ENCODE measurements at places on chromosomes 7 and 10. TPM values are rescaled to one million over a fixed set of nuclear protein-coding genes. Genes with fewer than 3 reads are reported as not detected.

DNA sequence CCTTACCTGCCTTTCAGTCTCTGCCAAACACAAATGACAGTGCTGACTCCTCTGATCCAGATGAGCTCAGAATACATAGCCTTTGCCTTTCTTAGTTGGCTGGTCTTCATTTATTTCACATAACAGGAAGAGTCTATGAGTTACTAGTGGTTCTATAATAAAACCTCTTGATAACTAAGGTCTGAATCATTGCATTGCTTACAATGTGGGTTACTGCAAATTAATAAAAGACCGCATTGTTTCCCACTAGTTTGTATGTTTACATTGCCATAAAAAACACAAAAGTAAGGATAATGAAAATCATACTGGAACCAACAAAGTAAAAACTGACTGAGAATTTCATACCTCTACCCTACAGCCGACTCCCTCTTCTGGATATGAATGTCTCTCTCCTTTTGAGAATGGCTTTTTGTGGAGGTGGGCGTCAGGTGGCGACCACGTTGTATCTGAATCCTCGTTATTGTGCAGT is 62.0 kb upstream of the AKR1E2 start:
- H3K36me3 ChIP-seq: no peaks in the 10 kb centered on the region
- DNase-seq: no peak
- no peak overlapping the region for H3K27ac ChIP-seq
- H3K27me3 ChIP-seq: no peaks in the 10 kb centered on the region

GRCh38 chr10:77417806-77418640 is 219.6 kb downstream of the KCNMA1 start:
- no peaks in the 10 kb centered on the region for H3K36me3 ChIP-seq
- no peaks in the 10 kb centered on the region for H3K4me1 ChIP-seq
- H3K27me3 ChIP-seq: no peaks in the 10 kb centered on the region
- DNase-seq: no peak

The ITPRID1 gene
- 0.45 TPM for total RNA-seq

GRCh38 chr10:100934084-100934659 is 21.4 kb downstream of the SLF2 start:
- no peak overlapping the region for H3K27ac ChIP-seq
- no peaks in the 10 kb centered on the region for H3K4me1 ChIP-seq
- H3K36me3 ChIP-seq: peaks cover 45% of the 10 kb centered on the region
- no peaks in the 10 kb centered on the region for H3K27me3 ChIP-seq

DNA sequence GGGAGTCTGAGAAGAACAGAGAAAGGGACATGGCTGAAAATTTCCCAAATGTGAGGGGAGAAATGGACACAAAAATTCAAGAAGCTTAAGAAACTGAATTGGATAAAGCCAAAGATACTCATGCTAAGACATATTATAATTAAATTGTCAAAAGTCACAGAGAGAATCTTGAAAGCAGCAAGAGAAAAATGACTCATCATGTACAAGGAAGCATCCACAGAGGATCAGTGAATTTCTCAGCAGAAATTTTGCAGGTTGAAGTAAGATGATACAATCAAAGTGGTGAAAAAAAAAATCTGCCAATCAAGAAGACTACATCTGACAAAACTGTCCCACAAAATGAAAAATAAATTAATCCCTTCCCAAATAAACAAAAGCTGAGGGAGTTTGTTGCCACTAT is 56.8 kb downstream of the MPP7 start:
- H3K36me3 ChIP-seq: no peaks in the 10 kb centered on the region
- no peaks in the 10 kb centered on the region for H3K27me3 ChIP-seq
- H3K4me3 ChIP-seq: no peak overlapping the region
- no peak overlapping the region for H3K27ac ChIP-seq

- no peak overlapping the region for H3K4me3 ChIP-seq
- peaks cover 8% of the 10 kb centered on the region for H3K4me1 ChIP-seq
- no peaks in the 10 kb centered on the region for H3K36me3 ChIP-seq
Measured at GRCh38 chr7:106893591-106893990, 28.5 kb downstream of the PIK3CG start.

GRCh38 chr10:70306181-70306705 is 22.4 kb upstream of the NPFFR1 start:
- no peak overlapping the region for H3K4me3 ChIP-seq
- no peaks in the 10 kb centered on the region for H3K27me3 ChIP-seq

The CYP3A7 gene
- not detected for total RNA-seq

The LBX1 gene
- not detected for total RNA-seq

GRCh38 chr10:119520283-119520682 is 22.2 kb downstream of the RGS10 start:
- no peaks in the 10 kb centered on the region for H3K27me3 ChIP-seq
- no peaks in the 10 kb centered on the region for H3K36me3 ChIP-seq
- H3K4me1 ChIP-seq: peaks cover 5% of the 10 kb centered on the region
- H3K4me3 ChIP-seq: no peak overlapping the region
- no peak for DNase-seq

The AKR1C2 gene
- not detected for total RNA-seq

The TMEM176A gene
- not detected for total RNA-seq

The ST8SIA6 gene
- 2.3 TPM for total RNA-seq

- no peak for DNase-seq
Measured at GRCh38 chr10:48907730-48908129, 31.9 kb downstream of the LRRC18 start.

The IKZF1 gene
- total RNA-seq: 1.8 TPM

DNA sequence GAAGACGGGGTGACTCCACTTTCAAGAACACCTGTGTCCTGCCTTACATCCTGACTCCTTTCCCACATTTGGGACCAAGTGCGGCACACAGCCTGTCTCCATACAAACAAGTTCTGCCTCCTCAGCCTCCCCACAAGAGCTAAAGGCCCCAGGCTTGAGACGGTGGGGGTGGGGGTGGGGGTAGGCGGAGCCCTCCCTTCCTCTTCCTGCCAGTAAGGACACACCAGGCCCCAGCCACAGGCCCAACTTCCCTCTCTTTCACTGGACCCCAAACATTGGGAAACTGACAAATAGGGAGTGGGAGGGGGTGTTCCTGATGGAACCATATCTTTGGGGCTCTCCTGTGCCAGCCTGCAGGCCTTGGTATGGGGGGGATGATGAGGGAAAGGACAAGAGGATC is 4.6 kb downstream of the CDK5 start:
- no peak overlapping the region for H3K4me3 ChIP-seq
- H3K36me3 ChIP-seq: no peaks in the 10 kb centered on the region
- peaks cover 7% of the 10 kb centered on the region for H3K4me1 ChIP-seq
- DNase-seq: no peak

- H3K27me3 ChIP-seq: no peaks in the 10 kb centered on the region
- no peaks in the 10 kb centered on the region for H3K36me3 ChIP-seq
Measured at GRCh38 chr10:59991661-59992060, 85.3 kb upstream of the CCDC6 start.

DNA sequence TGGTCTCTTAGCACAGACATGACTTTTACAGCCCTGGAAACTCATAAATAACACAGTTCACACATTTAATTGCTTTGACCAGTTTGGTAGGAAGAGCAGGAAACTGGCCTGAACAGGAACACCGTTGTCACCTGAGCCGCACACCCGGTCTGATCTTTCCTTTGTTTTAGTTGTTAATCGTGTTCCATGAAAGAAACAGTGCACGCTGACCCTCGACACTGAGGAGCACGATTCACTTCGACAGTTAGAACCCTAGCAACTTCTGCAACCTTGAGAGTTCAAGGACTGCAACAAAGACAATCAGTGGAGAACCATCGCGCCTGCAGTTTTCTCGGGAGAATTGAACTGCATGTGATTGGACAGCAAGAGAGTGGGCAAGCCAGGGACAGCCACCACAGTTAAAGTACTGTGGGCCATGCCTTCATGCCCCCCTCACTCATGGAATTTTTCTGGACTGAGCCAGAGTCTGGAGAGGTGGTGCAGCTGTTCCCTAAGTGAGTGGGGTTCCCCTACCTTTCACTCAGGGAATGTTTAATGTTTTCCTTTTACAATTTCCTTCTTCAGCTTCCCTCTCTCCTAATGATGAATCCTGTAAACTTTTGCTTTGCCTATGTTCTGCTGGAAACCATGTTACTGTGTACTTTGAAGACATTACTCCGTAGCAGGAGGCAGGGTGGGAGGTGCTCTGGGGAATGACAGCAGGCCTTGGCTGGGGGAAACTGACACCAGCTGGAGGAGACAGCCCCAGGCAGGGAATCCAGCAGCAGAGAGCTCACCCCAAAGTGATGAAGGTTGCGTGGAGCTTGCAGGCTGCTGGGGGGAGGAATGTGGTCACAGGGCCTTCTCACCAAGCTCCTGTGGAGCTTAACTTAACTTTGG is 198.7 kb downstream of the ZNF438 start:
- H3K36me3 ChIP-seq: no peaks in the 10 kb centered on the region
- no peak overlapping the region for H3K4me3 ChIP-seq
- peaks cover 8% of the 10 kb centered on the region for H3K4me1 ChIP-seq
- no peaks in the 10 kb centered on the region for H3K27me3 ChIP-seq

- no peak overlapping the region for H3K27ac ChIP-seq
- DNase-seq: no peak
- 0 out of 2 replicates have a peak, but pooled peaks cover under 1% of the 10 kb centered on the region for H3K4me1 ChIP-seq
- H3K36me3 ChIP-seq: no peaks in the 10 kb centered on the region
- H3K27me3 ChIP-seq: no peaks in the 10 kb centered on the region
- H3K4me3 ChIP-seq: no peak overlapping the region
Measured at GRCh38 chr10:121216721-121217181, 365.6 kb downstream of the WDR11 start.

DNA sequence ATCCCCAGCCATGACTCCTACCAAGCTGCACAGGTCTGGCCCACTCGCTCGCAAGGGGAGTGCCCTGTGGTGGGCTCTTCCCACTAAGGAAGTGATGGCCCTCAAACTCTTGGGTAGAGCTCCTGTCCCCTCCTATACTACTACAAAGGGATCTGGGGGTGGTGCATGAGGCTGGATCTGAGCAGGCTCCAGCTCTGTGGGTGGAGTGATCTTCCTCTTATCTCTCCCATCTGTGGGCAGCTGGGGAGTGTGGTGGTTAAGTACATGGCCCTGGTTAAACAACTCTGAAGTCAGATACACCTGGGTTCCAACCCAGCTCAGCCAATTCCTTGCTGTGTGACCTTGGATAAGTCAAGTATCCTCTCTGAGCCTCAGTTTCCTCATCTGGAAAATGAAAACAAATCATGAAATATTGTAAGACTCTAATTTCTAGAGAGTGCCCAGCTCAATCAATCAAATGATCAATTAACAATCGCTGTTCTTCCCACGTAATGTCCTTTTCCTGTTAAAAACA is 17.4 kb downstream of the DDIT4 start:
- no peaks in the 10 kb centered on the region for H3K27me3 ChIP-seq
- no peaks in the 10 kb centered on the region for H3K36me3 ChIP-seq
- no peak overlapping the region for H3K27ac ChIP-seq
- peaks cover 12% of the 10 kb centered on the region for H3K4me1 ChIP-seq
- no peak overlapping the region for H3K4me3 ChIP-seq

- no peaks in the 10 kb centered on the region for H3K27me3 ChIP-seq
- 0 out of 2 replicates have a peak, but pooled peaks cover 4% of the 10 kb centered on the region for H3K36me3 ChIP-seq
- H3K27ac ChIP-seq: no peak overlapping the region
- H3K4me1 ChIP-seq: peaks cover 4% of the 10 kb centered on the region
Measured at GRCh38 chr7:132767378-132767777, 191.1 kb upstream of the PLXNA4 start.

DNA sequence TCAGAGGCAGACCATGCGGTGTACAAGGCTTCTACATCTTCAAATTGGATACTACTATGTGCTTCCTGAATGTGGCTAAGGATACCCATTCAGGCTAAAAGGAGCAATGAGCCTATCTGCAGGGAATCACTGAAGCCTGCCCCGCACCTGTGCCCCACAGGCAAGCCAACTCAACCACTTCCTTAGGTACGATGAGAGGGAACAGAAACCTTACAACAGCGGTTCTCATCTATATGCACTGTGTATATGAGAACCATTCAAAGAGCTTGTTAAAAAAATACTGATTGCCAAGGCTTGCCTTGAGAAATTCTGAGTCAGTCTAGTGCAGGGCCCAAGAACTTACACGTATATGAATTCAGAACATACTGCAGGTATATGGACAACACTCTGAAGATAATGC is 679.6 kb downstream of the PARD3 start:
- H3K4me3 ChIP-seq: no peak overlapping the region
- no peaks in the 10 kb centered on the region for H3K4me1 ChIP-seq
- no peaks in the 10 kb centered on the region for H3K27me3 ChIP-seq
- no peaks in the 10 kb centered on the region for H3K36me3 ChIP-seq
- no peak for DNase-seq

The SLC39A12 gene
- total RNA-seq: not detected

DNA sequence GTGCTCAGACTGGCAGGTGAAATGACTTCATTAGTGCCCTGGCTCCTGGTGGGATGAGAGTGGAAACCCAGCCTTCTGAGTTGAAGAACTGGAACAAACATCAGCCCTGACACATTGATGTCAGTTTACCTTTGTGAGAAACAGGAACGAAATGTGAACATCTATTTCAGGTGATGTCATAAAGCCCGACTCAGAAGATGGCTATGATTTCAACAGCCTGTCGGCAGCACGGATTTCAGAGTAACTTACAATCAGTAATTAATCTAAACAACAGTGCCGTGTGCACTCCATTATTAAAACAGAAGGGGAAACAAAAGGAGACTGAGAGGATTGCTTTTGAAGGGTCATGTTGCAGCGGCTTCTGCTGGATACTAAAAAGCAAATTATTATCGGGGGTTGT is 243.2 kb downstream of the FRMD4A start:
- H3K36me3 ChIP-seq: no peaks in the 10 kb centered on the region
- no peaks in the 10 kb centered on the region for H3K27me3 ChIP-seq
- no peak overlapping the region for H3K4me3 ChIP-seq
- H3K27ac ChIP-seq: no peak overlapping the region

DNA sequence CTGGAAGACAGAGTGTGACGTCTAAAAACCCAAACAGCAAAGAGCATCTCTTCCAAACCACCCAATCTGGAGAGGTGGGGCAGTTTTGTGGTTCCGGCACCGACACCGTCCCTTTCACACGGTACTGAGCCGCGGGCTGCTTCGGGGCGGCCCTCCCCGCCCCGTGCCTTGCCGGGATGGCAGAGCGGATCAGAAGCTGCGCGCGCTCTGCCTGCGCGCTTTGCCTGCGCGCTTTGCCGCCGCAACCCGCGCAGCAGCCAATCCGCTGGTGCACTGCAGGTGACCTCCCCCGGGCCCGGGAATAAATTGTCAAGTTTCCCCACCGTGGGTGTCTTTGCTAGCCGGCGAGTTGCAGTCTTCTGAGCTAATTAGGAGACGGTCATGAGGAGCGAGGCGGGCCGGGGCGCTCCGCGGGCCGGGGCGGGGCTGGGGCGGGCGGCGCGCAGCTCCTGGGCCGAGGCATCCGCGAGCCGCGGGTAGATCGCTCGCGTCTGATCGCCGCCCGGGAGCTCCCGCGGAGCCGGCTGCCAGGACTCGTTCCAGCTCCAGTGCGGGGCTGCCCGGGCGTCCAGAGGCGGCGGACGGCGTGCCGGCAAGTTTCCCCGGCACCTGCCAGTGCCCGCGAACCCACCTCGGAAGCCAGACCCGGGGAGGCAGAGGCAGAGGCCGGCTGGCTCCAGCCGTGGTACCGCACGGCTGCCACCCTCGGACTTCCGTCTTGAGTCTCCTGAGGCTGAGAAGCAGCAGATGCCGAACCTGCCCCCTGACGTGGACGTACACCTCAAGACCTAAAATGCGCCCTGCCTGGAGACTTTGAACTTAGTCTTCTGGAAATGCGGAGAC is 536.0 kb upstream of the GALNT17 start:
- no peak overlapping the region for H3K27ac ChIP-seq
- peak; percentile 71 for DNase-seq
- H3K4me1 ChIP-seq: peaks cover 18% of the 10 kb centered on the region
- 0 out of 2 replicates have a peak, but pooled peaks cover under 1% of the 10 kb centered on the region for H3K36me3 ChIP-seq
- H3K4me3 ChIP-seq: peak overlapping the region; percentile 80

- H3K4me1 ChIP-seq: peaks cover 3% of the 10 kb centered on the region
- no peak for DNase-seq
- H3K27me3 ChIP-seq: no peaks in the 10 kb centered on the region
Measured at GRCh38 chr7:2478800-2479199, 2.6 kb upstream of the GRIFIN start.

- no peaks in the 10 kb centered on the region for H3K4me1 ChIP-seq
- no peaks in the 10 kb centered on the region for H3K36me3 ChIP-seq
- no peak overlapping the region for H3K4me3 ChIP-seq
- DNase-seq: no peak
- no peak overlapping the region for H3K27ac ChIP-seq
Measured at GRCh38 chr7:129212596-129212995, 12.2 kb upstream of the AHCYL2 start.

All from GM23338 (cell line).